ENCODE measurements at places on chromosomes 16 and 17.

DNA sequence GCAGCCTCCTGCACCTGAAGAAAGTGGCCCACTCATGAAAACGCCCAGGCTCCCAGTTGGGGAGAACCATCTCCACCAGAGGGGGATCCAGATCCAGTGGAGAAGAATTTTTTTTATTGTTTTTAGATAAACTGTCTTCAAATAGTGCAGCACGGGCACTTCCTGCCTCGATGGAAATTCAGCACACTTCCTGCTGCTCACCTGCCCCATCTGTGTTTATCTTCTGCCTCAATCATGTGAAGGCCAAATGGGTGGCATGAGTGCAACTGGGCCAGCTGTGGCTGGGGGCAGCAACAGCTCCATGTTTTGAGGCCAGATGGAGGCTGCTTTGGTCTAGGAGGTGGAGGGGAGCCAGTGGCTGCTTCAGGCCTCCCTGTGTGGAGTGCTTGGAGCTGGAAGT is 75.9 kb upstream of the WSB1 start:
- DNase-seq = no peak

DNA sequence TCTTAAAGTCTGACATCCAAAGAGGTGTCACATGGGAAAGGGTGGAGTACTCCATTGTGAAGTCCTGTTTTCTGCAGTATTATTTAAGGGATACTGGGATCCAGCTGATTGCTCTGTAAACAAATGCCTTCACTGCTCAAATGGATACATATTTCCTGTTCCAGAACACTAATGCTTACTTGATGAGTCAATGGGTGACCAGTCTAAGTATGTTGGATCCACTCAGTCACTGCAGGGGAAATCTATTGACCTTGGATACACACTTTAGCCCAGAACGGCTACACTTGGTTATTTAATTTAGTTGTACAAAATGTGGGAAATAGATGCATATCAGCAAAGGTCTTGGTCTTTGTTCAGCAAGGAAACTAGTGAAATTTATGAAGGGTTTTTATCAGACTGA is 261.4 kb downstream of the MAP2K4 start:
- DNase-seq = no peak

GRCh38 chr17:79495665-79496064 is 115.2 kb downstream of the RBFOX3 start:
- no peak for DNase-seq

DNA sequence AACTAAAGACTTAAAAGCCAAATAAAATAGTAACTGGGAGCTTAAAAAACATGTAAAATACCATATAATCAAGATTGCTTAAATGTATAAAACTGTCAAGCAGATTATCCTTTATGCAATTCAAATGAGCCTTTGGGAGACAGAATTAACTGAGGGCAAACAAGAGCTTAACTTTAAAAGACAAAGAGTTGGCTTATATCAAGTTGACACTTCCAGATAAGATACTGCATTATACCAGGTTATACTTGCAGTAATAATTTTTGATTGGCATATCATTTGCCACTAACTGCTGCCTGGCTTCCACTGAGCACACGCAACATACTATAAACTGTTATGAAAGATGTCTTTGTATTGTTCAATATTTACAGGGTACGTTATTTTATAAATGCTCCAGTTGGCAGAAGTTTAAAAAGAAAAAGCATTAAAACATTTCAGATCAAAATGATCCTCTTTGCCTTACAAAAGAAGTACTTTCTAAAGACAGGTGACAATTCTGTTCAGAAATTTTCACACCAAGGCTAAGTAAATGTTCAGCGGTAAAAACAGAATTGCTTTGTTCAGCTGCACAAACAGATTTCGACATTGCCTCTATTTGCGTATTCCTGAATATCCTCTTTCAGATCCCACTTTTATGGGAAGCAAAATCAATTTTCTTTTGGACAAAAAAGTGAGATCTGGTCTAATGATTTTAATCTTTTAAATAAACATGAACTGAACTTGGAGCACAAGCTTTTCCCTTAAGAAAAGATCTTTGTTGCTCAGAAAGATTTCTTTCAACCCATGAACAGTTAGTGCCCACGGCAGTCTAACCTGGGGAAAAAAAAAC is 50.7 kb downstream of the TOX3 start:
- no peak for DNase-seq

GRCh38 chr17:33390479-33391176 is 97.5 kb upstream of the ASIC2 start:
- no peak for DNase-seq

- no peak for DNase-seq
These were observed 4.8 kb downstream of the MRC2 start for GRCh38 chr17:62631936-62632924.

- no peak for DNase-seq
These were observed 187.3 kb downstream of the CDH13 start for GRCh38 chr16:82814059-82814458.

- DNase-seq = no peak
These were observed 77.3 kb downstream of the USP22 start for GRCh38 chr17:20965492-20965891.

GRCh38 chr17:27771586-27771985 is 28.7 kb downstream of the NOS2 start:
- no peak for DNase-seq

DNA sequence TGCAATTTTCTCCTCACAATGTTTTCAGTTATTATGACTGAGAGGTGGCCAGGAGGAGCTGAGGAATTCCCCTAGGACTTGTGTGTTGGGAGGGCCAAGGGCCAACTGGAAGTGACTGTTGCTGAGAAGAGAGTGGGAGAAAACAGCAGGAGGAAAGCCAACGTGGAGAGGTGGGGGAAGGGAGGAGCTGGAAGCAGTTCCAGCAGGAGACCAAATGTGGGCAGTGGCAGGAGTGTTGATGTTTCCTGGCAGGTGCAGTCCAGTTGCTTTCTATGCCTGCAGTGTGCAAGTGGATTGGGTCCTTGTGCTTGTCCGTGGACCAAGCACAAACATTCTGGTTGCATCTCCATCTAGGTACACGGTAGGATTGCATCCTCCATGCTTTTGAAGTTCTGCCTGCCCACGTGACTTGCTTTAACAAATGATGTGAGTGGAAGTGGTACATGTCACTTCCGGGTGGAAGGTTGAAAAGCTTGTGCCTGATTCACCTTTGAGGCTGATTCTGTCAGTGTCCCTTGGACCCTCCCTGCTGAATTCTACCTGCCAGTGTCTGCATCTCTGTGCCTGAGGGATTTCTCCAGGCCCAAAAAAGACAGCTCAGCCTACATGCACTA is 54.7 kb upstream of the CRHR1 start:
- no peak for DNase-seq

DNA sequence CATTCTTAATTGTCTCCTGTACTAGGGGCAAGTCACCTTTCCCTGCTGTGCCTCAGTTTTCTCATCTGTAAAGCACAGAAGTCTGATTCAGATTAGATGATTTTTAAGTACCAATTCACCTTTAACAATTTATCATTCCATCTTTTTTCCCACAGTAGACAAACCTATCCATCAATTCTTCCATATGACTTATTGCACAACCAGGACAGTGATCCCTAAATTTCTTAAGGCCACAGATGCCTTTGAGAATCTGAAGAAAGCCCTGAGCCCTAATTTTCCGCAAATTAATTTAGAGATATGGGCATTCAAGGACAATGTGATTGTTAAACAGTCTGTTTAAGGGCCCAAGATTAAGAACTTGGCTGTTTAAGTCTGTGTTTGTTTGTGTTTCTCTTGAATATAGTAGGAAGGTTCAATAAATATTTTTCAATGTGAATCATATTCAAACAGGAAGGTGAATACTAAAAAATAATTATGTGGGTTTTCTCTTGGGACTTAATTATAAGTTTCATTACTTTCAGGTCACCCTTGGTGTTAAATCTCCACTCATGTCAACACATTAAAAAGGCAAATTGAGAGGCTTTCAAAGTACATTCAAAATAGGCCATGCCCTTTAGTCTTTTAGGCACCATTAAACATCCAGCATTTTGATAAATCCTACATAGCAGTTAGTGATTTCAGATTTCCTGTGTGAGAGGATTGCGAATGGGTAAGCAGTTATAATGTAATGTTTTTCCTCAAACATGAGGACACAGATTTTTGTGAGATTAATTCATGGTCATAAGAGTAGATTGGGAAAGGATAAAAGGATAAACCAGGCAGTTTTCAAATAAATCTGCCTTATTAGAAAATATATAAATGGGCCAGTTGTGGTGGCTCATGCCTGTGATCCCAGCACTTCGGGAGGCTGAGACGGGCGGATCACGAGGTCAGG is 34.9 kb upstream of the MMD start:
- no peak for DNase-seq

DNA sequence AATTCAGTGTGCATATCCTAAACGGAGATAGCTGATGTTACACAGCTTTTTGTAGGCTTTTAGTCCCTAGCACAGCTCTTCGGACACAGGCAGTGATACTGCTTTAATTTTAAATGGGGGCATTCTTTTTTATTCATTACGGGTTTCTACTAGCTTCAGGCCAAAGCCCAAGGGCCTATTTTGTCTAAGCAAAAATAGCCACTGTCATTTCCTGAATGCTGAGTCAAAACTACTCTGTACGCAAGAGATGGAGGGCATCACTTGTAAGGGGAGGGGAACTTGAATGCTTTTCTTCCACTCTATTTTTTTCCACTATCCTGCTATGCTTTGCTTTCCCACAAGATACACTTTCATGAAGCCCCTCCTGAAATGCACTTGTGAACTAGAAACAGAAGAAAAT is 360.7 kb downstream of the PMP22 start:
- no peak for DNase-seq

GRCh38 chr17:14201988-14202380 is 34.7 kb downstream of the CDRT15 start:
- DNase-seq = no peak

GRCh38 chr17:48095611-48096010 is 5.7 kb downstream of the CBX1 start:
- no peak for DNase-seq

DNA sequence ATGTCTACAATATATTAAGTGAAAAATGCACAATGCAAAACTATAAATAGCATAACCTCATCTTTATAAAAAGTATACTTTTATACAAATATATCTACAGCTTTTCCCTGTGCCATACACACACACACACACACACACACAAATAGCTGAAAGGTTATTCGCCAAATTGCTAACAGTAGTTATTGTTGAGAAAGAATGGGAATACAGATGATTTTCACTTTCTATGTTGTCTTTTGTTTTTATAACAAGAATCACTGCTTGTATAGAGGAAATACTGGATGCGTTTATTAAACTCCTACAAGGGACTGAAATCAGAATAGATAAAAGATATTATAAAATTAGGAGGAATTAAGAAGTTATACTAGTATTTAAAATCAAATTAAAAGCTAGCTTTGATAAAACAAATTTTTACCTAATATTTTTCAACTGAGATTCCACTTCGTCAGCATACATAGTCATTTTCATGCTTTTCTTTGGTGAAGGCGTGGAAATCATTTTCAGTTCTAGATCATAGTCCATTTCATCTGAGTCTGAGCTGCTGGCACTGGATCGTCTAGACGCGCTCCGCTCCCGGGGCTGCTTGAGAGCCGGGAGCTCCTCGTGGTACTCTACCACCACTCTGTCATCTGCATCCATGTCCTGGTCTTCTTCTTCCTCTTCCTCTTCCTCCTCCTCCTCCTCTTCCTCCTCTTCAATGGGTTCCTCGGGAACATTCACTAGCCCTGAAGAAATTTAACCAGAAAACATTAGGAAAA is 17.0 kb upstream of the ITGAE start:
- no peak for DNase-seq

- no peak for DNase-seq
These were observed 171.7 kb downstream of the ZFHX3 start for GRCh38 chr16:72876221-72876620.

Data from activated naive CD4-positive, alpha-beta T cell treated with anti-CD3 and anti-CD28 coated beads, Interleukin-2, amount 50 U/mL, for 72 hours (primary cell).